Nephron progenitor cell (in vitro differentiated cells): ENCODE measurements at places on chromosomes 2 and 18.
A peak's percentile ranks its signal among the peaks of the same experiment; 100 is the strongest.

DNA sequence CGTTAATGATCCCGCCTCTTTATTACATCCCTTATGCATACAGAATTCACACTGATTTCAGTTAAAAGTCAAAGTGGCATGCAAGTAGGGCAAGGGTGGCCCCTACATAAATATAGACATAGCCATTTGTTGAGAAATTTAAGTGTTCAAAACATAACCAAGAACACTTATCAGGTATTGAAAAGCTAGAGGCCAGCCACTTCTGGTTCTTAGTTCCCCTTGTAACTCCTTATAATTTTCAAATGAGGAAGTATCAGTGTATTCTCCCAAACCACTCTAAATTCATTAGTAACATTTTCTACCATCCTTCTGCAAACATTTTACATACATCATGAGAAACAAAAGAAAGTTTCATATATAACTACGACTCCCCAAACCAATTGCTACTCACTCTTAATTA is 5.8 kb upstream of the ARL5A start:
- no peak for DNase-seq

GRCh38 chr2:119644186-119644585 is 34.8 kb upstream of the TMEM177 start:
- no peak for DNase-seq

DNA sequence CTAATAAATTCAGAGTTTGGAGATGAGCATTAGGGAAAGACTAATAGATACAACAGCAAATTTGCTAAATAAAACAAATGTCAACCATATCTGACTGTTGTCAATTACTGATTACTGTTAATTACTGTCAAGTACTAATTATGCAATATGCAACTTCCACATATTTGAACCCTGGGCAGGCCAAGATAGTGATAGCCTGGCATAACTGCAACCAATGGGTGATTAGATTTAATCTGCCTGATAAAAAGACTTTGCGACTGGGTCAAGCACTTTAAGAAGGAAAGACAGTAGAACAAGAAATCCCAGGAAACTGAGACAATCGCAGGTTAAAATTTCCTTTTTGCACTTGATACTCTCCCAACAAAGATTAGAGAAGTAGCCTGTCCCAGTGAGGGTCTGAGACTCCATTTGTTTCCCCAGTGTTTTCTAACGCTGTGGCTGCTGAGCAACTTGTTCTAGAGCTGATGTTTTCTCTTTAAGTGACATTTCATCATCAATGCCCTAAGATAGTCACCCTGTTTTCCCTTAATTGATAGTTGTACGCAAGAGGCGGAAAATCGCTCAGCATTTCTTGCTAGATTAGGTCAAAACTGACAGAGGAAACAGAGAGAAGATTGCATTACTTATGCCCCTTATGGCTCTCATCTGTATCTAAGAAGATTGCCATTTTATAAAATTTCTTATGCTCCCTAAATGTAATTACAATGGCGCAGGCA is 17.8 kb downstream of the ARHGAP15 start:
- no peak for DNase-seq

DNA sequence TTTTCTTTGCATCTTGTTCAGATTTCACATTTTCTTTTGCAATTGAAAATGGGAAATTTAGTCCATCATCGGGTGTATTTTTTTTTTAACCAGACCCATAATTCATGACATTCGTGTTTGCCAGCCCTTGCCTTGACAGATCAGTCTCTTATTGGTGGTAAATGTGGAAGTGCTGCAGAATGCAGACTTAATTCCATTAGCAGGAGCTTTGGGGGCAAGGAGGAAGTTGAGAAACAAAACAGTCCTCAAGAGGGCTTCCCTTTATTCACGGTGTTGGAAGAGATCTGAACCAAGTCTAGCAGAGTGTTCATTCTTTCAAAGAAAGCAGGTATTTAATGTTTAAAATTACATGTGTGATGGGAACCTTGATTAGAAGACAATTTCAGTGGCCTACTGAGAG is 16.6 kb upstream of the RPE start:
- DNase-seq, result no peak

- DNase-seq, result no peak
These were observed 70.0 kb upstream of the ATIC start for GRCh38 chr2:215241791-215242305.

DNA sequence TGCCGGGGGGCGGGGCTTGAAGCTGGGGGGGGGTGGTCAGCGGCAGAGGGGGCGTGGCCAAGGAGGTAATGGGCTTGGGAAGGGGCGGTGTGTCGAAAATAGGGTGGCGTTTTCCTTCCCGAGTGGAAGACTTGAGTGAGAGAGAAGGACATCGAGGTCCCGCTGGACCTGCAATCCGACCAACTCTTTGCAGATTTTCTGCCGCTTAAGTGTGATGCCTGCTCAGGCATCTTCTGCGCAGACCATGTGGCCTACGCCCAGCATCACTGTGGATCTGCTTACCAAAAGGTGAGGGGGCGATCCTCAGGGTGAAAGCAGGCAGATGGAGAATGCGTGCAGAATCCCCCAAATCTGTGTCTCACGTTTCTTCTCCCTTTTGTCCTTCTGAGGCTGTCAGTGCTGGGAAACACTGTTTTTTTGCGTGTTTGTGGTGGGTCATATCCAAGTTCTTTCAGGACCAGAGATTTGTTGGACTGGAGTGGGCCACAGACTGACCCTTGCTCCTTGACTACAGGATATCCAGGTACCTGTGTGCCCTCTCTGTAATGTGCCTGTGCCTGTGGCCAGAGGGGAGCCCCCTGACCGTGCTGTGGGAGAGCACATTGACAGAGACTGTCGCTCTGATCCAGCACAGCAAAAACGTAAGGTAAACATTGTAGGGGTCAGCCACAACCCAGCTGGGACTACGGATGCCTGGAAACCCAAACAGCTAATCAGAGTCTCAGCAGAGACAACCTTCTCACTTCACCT is 727 bp downstream of the ZFAND2B start:
- DNase-seq, result no peak

GRCh38 chr18:12924616-12925015 is 23.2 kb upstream of the SEH1L start:
- DNase-seq, result no peak

DNA sequence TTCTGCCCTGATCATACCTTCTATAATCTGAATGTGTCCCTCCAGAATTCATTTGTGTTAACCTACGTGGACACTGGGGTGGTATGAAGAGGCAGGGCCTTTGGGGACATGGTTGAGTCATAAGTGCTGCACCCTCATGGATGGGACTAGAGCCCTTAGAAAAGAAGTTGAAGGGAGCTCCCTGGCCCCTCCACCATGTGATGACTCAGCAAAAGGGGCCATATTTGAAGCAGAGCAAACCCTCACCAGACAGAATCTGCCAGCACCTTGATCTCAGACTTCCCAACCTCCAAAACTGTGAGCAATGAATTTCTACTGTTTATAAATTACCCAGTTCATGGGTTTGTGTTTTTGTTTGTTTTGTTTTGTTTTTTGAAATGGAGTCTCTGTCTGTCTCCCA is 33.4 kb upstream of the CD207 start:
- DNase-seq, result no peak

- no peak for DNase-seq
These were observed 118.2 kb downstream of the SPTBN1 start for GRCh38 chr2:54574107-54574859.

DNA sequence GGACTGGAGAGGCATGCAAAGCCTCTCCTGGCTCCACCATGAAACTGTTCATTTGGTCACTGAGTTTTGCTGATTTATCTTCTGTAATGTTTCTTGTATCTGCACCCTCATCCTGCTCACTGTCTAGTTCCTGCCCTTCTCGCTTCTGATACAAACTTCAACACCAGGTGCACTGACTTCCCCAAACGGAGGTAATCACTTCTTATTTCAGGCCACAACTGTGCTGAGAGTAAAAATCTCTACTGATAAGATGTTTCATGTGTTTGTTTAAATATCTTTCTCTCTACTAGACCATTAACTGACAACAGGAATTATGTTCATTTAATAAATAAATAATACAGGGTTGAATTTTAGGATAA is 10.9 kb upstream of the NT5C1B start:
- no peak for DNase-seq

- DNase-seq, result peak; percentile 35
These were observed 84.5 kb downstream of the POU3F3 start for GRCh38 chr2:104938231-104938941.

GRCh38 chr2:216312441-216312840 is 59.8 kb downstream of the MARCHF4 start:
- DNase-seq, result no peak

DNA sequence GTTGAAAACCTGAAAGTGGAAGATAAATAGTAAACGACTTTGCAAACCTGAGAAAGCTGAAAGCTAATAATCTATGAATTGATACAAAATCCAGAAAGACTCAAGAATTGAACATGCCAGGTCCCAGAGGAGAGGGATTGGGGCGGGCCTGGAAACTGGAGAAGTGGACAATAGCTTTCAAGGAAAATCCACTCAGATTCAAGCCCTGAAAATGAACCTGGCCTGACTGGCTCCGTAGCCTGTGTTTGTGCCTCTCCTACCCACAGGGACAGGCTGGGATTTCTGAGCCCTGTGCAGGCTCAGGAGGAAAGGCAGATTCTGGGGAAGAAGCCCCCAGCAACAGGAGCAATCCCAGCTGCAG is 274.8 kb upstream of the HS6ST1 start:
- DNase-seq, result no peak

GRCh38 chr18:51251625-51252024 is 54.1 kb upstream of the MEX3C start:
- DNase-seq, result no peak

GRCh38 chr2:101205521-101206479 is 46.9 kb upstream of the CNOT11 start:
- peak; percentile 35 for DNase-seq

DNA sequence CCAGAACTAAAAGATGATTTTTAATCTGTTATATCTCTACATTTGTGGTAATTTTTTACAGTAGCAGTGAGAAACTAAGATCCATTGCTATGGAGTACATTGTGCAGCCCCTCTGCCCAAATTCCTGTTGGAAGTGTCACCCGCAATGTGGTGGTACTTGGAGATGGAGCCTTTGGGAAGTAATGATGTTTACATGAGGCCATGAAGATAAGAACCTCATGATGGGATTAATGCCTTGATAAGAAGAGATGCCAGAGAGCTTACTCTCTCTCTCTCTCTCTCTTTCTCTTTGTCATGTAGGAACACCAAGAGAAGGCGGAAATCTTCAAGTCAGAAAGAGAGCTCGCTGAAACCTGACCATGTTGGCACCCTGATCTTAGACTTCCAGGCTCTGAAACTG is 535.4 kb downstream of the PID1 start:
- DNase-seq, result no peak

DNA sequence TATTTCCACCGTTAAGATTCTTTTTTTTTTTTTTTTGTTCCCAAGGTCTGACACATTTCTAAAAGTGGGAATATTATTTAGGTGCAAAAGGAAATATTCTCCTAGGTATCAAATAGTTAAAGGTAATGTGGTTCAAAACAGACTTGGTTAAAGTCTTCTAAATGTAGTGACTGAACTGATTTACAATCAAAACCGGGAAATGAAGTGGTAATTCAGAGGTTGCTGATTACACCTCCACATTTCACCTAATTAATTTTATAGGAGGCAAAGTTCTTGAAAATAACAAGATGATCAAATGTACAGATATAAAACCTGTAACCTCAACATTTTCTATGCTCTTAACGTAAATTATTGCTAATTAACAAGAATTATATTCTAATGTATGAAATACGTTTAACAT is 5.1 kb downstream of the BCL11A start:
- no peak for DNase-seq

DNA sequence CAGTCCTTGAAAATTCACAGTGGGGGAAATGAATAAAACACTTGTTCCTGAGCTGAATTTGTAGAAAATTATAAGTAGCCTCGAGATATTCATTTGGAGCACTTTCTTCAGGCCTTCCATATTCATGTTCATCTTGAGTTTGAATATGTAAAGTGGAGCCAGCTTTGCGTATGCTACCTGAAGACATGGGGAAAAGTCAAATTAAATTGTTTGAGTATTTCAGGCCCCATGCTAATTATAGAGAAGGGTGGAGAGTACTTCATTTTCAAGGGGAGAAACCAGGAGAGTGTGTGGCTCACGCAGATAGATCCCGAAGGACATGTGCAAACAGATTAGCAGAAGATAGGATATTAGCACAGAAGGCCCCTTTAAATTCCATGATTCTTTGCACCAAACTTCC is 7.7 kb downstream of the RPRM start:
- DNase-seq, result no peak

- no peak for DNase-seq
These were observed 337.8 kb upstream of the DSEL start for GRCh38 chr18:67854340-67854739.

GRCh38 chr2:224970311-224970710 is 72.0 kb downstream of the DOCK10 start:
- no peak for DNase-seq

- no peak for DNase-seq
These were observed 70.7 kb downstream of the TIMM21 start for GRCh38 chr18:74219056-74219455.

DNA sequence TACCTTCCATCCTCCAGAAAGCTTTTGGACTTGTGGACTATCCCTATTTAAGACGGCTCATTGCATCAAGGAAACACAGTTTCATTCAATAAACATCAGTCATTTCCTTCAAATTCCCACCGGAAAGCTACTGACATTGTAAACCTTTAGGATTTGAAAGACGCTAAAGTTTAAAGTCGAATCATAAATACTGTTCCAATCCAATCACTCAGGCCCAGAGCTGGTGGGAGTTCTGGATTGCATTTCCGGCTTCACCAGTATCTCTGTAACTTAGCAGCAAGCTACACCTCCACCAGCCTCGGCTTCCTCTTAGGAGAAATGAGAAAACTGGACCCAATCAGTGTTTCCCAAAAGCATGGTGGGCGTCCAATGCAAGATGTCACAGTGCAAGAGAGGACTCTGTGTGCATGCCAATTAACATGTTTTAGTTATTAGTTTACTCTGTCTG is 1.6 kb downstream of the WDFY1 start:
- no peak for DNase-seq

- peak; percentile 71 for DNase-seq
These were observed 675 bp downstream of the PRKD3 start for GRCh38 chr2:37323781-37324535.

GRCh38 chr2:196481324-196481697 is 158.2 kb upstream of the CCDC150 start:
- DNase-seq, result no peak

DNA sequence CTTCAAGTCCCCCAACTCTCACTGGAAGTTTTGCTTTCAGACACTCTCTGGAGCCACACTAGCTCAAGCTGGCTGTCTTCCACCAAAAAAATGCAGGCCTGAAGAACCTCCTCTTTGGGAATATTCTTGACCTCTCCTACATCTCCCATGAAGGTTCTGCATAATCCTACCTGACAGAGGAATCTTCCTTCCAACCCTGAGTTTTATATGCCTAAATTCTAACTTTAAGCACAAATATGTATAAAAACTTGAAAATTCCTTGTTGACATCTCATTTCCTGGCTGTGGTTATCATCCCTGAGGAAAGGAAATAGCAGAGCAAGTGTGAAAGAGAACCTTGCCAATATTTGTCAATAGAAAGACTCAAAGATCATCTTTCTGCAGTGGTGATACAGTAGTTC is 249.0 kb downstream of the LPIN1 start:
- DNase-seq, result no peak
